Fibroblast of villous mesenchyme (primary cell): ENCODE measurements at places on chromosomes 4 and X. TPM values are rescaled to one million over a fixed set of nuclear protein-coding genes. Genes with fewer than 3 reads are reported as not detected.
A peak's percentile ranks its signal among the peaks of the same experiment; 100 is the strongest.

DNA sequence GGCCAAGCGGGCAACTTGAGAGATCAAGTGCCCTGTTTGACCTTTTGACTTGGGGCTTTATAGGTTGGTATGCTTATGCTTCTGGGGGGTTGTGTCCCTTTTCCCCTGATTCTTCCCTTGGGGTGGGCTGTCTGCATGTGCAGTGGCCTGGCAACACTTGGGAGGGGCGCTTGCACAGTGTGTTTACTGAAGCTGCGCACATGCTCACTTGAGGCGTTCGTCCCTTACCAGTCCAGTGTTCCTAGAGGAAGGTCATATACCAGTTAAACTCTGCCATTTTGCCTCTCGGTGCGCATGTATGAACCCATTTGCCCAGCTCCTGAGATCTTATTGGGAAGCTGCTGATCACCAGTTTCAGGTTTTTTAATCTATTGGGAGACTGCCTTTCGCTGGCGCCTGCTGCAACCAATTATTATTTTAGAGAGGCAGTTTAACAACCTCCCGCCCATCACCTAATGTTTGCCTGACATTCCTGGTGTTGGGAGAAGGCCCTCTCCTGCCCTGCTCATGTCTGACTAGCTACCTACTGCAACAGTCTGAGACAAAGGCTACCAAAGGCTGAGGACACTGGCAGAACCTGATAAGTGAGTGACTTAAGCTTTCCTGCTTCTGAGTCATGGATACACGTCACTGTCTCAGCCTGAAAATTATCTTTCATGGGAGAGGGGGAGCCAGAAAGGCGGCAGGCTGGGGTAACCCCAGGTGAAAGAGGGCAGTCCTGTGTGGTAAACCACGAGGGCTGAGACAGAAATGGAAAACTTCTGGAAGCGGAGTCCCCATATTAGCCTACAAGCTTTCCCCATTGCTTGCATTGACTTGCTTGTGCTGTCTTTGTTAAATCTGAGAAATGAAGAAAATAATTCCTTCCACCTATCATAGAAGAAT is 97.6 kb downstream of the CPE start:
- peak; percentile 3 for DNase-seq

DNA sequence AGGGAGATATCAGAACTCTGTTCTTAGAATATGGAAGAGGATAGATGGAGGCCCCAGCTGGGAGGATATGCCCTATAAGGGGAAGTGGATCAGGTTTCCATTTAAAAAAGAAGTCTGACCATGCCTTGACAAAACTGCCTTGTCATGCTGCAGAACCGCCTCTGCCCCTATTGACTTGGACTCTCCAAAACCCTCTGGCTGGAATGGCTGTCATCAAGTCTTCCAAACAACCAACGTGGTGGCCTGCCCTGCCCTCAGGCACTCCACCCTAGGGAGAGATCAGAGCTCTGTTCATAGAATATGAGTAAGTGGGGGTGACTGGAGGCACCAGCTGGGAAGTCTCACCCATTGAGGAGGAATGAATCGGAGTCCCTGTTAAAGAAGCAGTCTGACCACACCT is 114.9 kb downstream of the VSIG4 start:
- no peak for DNase-seq

- DNase-seq: no peak
These were observed 35.3 kb upstream of the COX7B2 start for GRCh38 chr4:46944345-46944744.

DNA sequence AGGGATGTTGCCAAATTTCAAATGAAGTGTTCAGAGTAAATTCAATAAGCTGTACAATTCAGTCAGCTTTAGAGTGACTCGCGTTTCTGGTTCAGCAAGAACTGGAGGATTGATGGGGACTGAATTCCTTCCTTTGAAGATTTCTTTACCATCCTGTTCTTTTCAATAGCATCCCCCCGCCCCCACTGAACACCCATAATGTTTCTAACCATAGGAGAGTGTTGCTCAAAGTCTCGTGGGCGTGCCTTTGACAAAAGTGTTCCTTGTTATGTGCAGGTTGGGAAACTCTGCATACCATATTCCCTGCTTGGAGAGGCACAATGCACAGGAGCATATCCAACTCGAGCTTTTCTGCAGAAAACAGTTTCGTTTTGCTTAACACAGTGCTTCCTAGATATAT is 323.5 kb upstream of the CASK start:
- no peak for DNase-seq

DNA sequence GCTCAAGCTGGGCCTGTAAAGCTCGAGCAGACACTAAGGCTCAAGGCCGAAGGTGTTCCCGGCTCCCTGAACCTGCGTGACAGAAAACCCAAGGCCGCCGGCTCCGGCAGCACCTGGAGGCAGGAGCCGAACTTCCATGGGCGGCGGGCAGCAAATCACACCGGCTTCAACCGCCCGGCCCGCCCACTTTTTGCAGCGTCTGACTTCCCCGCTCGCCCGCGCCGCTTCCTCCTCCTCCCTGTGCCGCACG is 940 bp upstream of the NSD2 start:
- DNase-seq: peak; percentile 81

- DNase-seq: no peak
These were observed 2414.2 kb downstream of the PCDH7 start for GRCh38 chr4:33134366-33134765.

DOCK11 gene
- total RNA-seq: 50.1 and 54.4 TPM in 2 replicates

SOWAHD gene
- total RNA-seq: 0.43 TPM in 1 of 2 replicates, not detected in the other
